ENCODE measurements at places on chromosomes 11 and 22. TPM values are rescaled to one million over a fixed set of nuclear protein-coding genes. Genes with fewer than 3 reads are reported as not detected.
A peak's percentile ranks its signal among the peaks of the same experiment; 100 is the strongest.

DNA sequence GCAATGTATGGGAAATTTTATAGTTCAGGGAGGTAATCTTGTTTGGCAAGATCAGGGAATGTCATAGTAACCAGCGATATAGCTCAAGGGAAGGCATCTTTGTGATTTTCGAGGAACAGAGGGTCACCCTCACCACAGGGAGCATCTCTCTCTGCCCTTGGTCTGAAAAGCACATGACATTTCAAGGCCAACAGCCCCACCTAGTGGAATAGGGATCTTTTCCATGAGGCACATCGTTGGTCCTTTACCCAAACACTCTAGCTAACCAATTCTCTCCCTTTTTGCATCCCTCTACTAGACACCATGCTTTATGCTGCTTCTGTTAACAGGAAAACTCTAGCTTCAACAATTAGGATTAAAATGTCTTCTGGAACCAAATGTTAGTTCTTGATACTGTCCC is 179.0 kb downstream of the GRM5 start:
- no peak for DNase-seq
- H3K27me3 ChIP-seq = no peaks in the 10 kb centered on the region
- H3K4me1 ChIP-seq = no peaks in the 10 kb centered on the region
- no peak overlapping the region for H3K27ac ChIP-seq
- no peak overlapping the region for H3K4me3 ChIP-seq

DNA sequence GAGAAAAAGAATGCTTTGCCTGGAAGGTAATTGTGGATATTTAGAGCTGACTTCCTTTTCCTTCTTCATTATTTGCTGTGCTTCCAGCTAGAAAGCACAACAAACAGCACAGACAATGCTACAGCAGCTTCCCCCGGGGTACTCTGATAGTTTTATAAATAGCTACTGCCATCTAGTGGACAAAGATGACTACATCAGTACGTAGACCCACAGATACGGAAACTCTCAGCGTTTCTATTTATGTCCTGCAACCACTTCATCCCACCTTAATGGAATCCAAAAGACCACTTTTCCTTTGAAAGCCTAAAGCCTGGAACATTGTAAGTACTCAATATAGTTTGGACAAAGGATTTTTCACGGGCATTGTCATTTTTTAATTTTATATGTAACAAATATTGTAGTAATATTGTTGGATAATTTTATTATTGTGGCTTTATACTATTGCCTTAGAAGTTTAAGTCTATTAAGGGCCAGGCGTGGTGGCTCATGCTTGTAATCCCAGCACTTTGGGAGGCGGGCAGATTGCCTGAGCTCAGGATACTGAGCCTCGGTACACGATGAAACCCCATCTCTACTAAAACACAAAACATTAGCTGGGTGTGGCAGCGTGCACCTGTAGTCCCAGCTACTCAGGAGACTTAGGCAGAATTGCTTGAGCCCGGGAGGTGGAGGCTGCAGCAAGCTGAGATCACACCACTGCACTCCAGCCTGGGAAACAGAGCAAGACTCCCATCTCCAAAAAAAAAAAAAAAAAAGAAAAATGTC is 7.5 kb downstream of the HSPA8 start:
- peak overlapping the region; percentile 2 for H3K27ac ChIP-seq
- peaks cover 38% of the 10 kb centered on the region for H3K4me1 ChIP-seq
- no peak overlapping the region for H3K4me3 ChIP-seq
- peaks cover 65% of the 10 kb centered on the region for H3K36me3 ChIP-seq
- no peak for DNase-seq
- H3K27me3 ChIP-seq = no peaks in the 10 kb centered on the region

DNA sequence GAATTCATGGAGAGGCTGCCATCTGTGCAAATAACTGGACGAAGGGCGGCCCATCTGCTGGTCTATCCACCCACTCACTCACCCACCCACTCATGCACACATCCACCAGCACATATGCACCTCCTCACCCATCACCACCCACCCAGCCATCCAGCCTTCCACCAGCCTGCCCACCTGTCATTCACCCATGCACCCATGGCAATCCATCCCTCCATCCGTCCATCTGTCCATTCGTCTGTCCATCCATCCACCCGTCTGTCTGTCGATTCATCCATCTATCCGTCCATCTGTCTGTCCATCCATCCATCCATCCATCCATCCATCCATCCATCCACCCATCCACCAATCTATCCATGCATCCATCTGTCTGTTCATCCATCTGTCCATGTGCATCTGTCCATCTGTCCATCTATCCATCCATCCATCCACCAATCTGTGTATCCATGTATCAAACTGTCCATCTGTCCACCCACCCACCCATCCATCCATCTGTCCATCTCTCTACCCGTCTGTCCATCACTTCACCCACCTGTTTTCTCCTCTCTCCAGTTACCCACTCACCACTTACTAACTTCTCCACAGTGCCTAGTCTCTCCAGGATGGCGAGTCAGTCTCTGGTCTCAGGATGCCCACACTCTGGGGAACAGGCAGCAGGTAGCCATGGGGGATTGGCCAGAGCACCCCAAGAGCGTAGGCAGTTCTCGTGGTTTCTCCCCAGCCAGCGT is 8.9 kb downstream of the TRPM5 start:
- H3K36me3 ChIP-seq = no peaks in the 10 kb centered on the region
- no peak overlapping the region for H3K4me3 ChIP-seq
- no peak for DNase-seq
- H3K27ac ChIP-seq = no peak overlapping the region
- H3K27me3 ChIP-seq = peaks cover 9% of the 10 kb centered on the region

GRCh38 chr11:12064136-12064953 is 46.0 kb upstream of the MICAL2 start:
- H3K27me3 ChIP-seq = no peaks in the 10 kb centered on the region
- H3K4me3 ChIP-seq = no peak overlapping the region
- peaks cover 27% of the 10 kb centered on the region for H3K4me1 ChIP-seq
- DNase-seq = no peak

GRCh38 chr11:23730307-23730998 is 766.4 kb upstream of the LUZP2 start:
- DNase-seq = no peak
- no peak overlapping the region for H3K27ac ChIP-seq
- no peak overlapping the region for H3K4me3 ChIP-seq
- no peaks in the 10 kb centered on the region for H3K36me3 ChIP-seq
- no peaks in the 10 kb centered on the region for H3K4me1 ChIP-seq

DNA sequence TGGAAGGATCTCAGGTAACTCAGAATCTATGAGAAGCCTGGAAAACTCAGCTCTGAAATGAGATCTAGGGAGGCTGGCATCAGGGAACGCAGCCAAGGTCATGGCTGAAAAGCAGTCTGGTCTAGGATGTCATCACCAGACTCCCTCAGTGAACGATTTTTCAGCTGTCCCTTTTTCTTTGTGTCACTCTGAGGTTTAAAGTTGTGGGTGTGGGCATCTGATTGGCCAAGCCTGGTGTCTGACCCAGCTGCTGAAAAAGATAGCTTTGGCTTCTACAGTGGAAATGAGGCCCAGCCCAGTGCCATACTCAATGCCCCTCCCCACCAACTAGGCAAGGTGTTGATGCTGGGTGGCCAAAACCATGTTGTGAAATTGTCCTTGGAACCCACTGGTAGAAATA is 14.5 kb downstream of the RPS3 start:
- DNase-seq = peak; percentile 42
- H3K36me3 ChIP-seq = peaks cover 10% of the 10 kb centered on the region
- peak overlapping the region; percentile 71 for H3K27ac ChIP-seq
- H3K4me1 ChIP-seq = peaks cover 3% of the 10 kb centered on the region
- no peaks in the 10 kb centered on the region for H3K27me3 ChIP-seq
- no peak overlapping the region for H3K4me3 ChIP-seq

Gene IZUMO1R
- not detected for total RNA-seq

DNA sequence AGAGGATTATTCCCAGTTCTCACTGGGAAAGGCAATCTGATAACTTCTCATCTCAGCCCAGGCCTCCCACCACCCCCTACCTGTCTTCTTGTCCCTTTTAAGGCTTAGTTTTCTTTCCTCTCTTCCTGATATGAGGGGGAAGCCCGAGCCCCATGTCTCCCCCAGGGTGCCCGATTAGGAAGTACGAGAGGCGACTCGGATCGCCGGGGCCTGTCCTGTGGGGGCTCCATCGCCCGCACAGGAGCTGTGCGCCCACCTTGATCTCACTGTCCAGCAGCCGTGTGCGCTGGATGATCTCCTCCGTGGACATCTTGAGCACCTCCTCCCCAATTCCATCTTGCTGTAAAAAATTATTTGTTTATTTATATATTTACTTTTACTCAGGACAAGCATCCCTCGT is 628 bp downstream of the PSMC3 start:
- H3K4me1 ChIP-seq = peaks cover 23% of the 10 kb centered on the region
- H3K4me3 ChIP-seq = peak overlapping the region; percentile 76
- no peaks in the 10 kb centered on the region for H3K27me3 ChIP-seq
- peak overlapping the region; percentile 93 for H3K27ac ChIP-seq
- H3K36me3 ChIP-seq = peaks cover 3% of the 10 kb centered on the region

GRCh38 chr11:1131033-1131911 is 26.5 kb upstream of the MUC5AC start:
- no peak overlapping the region for H3K27ac ChIP-seq
- H3K4me3 ChIP-seq = no peak overlapping the region
- H3K27me3 ChIP-seq = peaks cover 6% of the 10 kb centered on the region
- DNase-seq = no peak
- H3K36me3 ChIP-seq = no peaks in the 10 kb centered on the region

Gene ZNF215
- 0.39 TPM for total RNA-seq

Measured in gastrocnemius medialis (tissue), 4 donors.